ENCODE measurements at places on chromosomes 3 and 15. TPM values are rescaled to one million over a fixed set of nuclear protein-coding genes. Genes with fewer than 3 reads are reported as not detected.
A peak's percentile ranks its signal among the peaks of the same experiment; 100 is the strongest.

DNA sequence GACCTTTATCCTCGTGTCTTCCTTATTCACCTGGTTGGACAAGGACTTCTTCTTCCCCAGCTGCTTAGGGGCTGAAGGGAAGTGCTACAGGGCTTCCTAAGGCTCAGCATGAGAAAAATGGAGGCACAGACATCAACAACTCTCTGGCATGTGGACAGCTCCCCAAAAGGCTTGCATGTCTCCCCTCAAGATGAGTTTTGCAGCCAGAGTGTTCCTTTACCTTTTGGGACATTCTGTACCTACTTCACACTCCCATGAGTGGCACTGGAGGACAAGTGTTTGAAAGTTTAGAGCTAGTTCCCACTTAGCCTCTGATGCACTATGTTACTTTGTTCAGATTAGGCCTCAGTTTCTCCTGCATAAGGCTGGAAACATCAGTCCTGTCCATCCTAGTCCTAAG, 77.1 kb upstream of the HACD2 start:
- no peak for DNase-seq

DNA sequence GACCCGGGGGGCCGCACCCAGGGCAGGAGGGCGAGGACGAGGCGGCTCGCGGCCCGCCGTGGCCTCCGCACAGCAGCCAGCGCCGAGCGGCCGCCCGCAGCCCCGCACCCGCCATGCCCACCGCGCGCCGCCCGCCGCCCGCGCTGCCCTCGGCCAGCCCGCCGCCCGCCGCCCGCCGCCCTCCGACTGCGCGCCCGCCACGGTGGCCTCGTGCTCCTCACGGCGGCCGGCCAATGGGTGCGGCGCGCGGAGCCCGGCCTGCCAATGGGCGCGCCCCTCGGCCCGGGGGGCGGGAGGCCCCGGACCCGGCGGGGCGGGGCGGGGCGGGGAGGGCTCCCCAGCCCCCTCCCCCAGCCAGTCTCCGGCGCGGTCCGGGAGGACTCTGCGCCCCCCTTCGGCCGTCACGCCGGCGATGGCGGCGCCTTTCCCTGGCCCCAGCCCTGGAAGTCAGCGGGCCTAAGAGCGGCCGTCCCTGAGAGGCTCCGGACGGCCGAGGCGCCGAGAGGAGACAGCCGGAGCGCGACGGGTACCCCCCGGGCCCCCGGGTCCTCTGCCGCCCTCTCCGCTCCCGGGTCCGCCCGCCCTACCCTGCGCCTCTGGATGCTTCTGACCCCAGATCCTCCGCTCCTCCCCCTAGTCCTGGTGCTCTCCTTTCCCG, at the start of gene NT5DC2:
Gene NT5DC2 (minus strand): TSS at position 235 of the 658 bp plus-strand sequence. CDS start 120 bp downstream, at position 115.
- DNase-seq = peak; percentile 83

GRCh38 chr3:14620512-14620911, 31.1 kb upstream of the CCDC174 start:
- DNase-seq = no peak

IL20RB gene
- 0.76 TPM for total RNA-seq

TP63 gene
- 0.56 TPM for total RNA-seq

SLITRK3 gene
- total RNA-seq = 1.4 TPM

MOBP gene
- 0.06 TPM for total RNA-seq

TMEM207 gene
- not detected for total RNA-seq

STX19 gene
- total RNA-seq = not detected

ANKUB1 gene
- total RNA-seq = not detected

SLC33A1 gene
- total RNA-seq = 30.0 TPM

FANCD2OS gene
- not detected for total RNA-seq

IFT80 gene
- 12.8 TPM for total RNA-seq
